Activated CD4-positive, alpha-beta memory T cell treated with anti-CD3 and anti-CD28 coated beads for 36 hours (primary cell): ENCODE measurements at places on chromosomes 6 and 20.

DNA sequence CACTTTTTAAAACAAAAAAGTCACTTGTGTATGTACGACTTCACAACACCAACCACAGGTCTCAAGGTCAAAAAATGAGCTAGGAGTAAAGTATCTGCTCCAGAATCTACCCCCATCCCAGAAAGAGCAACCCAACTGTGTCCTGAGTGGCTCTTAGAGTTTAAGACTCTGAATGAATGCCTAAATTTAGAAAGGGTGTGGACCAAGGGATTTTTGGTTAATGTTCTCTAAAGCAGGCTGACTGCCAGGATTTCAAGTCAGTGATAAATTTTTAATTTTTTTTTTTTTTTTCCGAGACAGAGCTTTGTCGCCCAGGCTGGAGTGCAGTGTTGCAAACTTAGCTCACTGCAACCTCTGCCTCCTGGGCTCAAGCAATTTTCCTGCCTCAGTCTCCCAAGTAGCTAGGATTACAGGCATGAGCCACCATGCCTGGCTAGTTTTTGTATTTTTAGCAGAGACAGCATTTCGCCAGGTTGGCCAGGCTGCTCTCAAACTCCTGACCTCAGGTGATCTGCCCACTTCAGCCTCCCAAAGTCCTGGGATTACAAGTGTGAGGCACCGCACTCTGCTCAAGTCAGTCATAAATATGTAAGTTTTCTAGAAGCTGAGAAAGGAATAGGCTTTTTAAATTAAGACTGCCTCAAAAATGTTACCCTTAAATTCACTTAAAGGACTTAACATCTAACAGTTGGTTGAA is 20.2 kb downstream of the STAU1 start:
- no peak for DNase-seq

GRCh38 chr6:142693441-142693840 is 251.5 kb downstream of the HIVEP2 start:
- DNase-seq = no peak

DNA sequence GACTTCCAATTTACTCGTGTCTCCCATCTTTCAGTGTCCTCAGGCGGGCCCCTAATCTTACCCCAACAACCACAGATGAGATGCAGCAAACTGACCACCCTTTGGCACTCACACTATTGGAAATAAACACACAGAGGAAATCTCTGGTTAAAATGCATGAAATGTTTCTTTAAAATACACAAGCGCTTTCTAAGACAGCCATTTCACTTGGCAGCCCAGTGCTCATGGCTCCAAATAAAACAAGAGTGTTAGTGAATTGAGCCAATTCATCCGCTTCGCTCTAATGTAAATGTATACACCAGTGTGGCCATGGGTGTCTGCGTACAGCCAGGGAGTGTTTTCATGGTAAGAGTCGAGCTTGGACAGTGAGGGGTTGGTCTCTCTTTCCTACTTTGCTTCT is 282.9 kb downstream of the CLIC5 start:
- no peak for DNase-seq

DNA sequence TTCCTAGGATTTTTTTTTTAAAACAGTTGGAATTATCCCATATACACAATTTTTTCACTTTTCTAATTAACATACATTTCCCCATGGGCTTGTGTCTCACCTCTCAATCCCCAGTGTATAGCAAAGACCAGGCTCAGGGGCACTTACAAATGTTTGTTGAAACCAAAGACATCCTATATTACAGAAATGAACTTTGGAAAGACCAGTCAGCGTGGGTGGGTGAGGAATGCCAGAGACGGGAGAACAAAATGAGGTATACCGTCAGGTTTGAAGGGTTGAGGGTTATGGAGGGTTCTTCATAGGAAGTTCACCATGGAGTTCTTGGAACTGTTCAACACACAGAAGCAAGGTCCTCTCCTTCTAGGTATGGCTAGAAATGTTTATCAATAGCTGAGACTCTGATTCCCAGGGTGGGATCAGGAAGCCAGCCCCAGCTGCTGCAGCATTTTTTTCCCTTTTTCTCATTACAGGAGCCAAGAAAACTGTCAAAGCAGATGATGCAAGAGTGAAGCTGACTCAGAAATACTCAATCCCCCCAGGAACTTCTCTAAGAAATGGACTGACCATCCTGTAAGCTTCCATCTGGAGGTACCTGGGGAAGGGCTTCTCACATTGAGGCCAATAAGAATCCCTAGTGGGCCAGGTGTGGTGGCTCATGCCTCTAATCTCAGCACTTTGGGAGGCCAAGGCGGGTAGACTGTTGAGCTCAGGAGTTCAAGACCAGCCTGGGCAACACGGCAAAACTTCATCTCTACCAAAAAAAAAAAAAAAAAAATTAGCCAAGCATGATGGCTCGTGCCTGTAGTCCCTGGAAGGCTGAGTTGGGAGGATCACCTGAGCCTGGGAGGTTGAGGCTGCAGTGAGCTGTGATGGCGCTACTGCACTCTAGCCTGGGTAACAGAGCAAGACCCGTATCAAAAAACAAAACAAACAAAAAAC is 15.9 kb upstream of the TBC1D20 start:
- DNase-seq = no peak

DNA sequence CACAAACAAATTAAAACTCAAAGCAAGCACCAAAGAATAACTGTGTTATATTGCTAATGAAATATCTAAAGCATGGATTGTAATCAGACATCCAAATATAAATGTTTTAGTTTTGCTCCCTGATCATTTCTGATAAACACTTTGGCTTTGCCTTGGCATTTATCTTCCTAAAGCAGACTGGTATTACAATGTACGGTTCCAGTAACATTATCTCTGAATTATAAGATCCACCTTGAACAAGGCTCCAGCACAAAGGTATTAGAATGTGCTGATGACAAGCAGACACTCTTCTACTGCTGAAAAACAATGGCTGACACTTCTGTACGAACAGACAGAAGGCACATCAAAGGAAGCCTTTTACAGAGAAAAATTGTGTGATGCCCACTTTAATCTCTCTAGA is 74.6 kb downstream of the INSM1 start:
- DNase-seq = no peak

DNA sequence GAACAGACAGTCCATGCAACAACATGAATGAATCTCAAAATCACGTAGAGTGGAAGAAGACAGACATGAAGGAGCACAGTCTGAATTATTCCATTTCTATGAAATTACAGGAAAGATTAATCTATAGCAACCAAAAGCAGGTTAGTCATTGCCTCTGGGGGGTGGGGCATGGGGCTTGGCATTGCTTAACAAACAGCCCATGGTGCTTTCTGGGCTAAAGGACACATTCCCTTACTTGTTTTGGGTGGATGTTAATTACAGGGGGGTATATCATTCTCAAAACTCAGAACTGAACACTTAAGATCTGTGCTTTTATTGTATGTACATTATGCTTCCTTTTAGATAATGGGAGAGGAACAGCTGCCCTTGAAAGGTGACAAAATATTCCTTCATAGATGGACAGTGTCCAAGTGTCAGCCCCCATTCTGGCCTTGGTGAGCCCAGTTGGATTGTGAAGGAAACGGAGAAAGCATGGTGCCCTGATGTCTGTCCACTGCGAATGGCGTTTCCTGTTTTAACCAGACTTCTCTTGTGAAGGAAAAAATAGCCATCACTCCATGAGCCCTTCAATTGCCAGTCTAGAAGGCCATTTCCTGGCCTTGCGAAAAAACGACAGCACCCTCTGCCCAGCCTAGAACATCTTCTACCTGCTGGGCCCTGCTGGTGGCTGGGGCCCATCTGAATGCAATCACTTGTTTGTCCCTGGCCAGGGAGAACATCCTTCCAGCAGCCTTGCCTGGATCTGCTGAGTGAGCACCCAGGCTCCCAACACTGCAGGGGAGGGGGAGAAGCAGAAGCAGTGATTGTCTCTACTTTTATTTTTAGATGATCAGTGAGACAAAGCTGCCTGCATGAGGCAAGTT is 179.7 kb downstream of the BCAS1 start:
- DNase-seq = no peak

GRCh38 chr6:101689156-101689555 is 295.6 kb downstream of the GRIK2 start:
- DNase-seq = no peak

- no peak for DNase-seq
Measured at GRCh38 chr6:84752118-84752850, 12.1 kb downstream of the TBX18 start.

DNA sequence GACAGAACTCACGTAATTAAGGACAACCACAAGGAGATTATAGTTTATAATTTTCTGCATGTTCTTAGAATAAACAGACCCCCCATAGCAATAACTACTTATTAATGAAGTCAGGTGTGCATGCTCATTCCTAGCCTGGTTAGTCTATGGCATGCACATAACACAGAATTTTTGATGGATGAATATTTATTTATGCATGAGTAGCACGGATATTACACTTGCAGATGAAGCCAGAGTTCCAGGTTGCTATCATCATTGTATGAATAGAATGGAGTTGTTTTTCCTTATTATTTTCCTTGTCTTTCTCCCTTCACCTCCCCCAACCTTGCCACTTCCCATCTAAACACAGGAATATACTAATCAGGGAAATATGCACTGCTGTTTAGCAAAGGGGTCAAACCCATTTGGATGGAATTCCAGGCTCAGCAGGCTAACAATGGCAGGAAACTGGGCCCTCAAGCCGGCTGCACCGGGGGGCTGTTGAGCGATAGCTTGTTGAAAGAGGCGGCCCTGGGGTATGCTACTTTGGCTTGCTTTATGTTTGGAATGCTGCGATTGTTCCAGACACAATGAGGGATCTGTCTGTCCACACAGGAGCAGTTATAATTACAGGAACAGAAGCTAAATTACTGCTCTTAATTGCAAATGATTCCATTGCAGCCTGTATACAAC is 112.6 kb downstream of the TMEM170B start:
- no peak for DNase-seq

DNA sequence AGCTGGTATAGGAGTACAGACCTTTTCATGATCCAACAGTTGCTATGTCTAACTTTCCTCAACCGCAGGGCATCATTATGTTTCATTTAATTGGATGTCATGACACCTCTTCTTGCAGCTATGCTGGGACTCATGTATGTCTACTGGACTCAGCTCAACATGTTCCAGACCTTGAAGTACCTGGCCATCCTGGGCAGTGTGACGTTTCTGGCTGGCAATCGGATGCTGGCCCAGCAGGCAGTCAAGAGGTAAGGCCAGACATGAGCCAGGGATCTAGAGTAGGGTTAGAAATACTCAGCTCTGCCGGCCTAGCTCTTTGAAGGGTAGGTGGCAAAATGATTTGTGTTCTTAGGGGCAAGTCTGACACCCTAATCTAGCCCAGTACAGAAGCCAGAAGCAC is 25.2 kb downstream of the GHRH start:
- no peak for DNase-seq

- DNase-seq = no peak
Measured at GRCh38 chr6:163866192-163866591, 451.7 kb downstream of the QKI start.

GRCh38 chr6:146590492-146590891 is 8.3 kb upstream of the ADGB start:
- DNase-seq = no peak

DNA sequence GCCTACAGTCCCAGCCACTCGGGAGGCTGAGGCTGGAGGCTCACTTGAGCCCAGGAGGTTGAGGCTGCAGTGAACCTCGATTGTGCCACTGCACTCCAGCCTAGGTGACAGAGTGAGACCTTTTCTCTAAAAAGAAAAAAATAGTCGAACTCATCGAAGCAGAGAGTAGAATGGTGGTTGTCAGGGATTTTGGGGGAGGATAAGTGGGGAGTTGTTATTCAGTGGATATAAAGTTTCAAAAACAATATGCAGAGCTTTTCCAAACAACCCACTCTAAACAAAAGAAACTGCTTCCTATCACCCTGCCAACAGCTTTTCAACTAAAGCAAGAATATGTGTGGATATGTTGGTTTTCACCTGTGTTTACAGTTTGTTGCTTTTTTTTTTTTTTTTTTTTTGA is 11.6 kb upstream of the MAK start:
- DNase-seq = no peak

DNA sequence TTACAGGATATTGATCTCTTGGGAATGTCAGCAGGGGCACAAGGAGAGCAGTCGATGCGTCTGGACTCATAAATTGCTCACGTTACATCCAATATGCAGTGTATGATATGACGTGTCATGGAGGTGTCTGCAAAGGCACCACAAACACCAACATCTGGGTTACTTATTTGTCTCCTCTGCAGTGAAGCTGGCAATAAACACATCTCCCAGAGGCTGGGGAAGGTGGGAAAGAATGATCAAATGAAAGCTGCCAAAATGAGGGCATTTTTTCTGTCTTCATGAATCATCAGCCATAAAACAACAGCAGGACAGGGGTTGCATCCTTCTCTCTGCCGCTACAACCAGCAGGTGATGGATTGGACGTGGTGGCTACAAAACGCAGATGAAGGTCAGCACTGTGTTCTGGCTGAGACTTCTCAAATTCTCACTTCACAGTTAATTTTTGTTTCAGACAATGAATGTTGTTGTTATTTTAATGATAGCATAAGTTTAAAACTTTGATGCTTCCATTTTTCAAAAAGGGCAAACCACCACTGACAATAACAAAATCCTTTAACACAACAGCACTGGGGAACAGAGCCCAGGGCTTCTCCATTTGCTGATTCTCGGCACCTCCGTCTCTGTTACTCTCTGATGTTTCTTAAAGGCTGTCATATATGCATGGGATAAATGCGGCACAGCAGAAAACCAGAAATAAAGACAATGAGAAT is 47.5 kb downstream of the ERMARD start:
- no peak for DNase-seq

- DNase-seq = no peak
Measured at GRCh38 chr6:159739341-159739740, 12.0 kb downstream of the WTAP start.

- DNase-seq = peak; percentile 20
Measured at GRCh38 chr6:96760153-96760687, 77.1 kb downstream of the GPR63 start.

DNA sequence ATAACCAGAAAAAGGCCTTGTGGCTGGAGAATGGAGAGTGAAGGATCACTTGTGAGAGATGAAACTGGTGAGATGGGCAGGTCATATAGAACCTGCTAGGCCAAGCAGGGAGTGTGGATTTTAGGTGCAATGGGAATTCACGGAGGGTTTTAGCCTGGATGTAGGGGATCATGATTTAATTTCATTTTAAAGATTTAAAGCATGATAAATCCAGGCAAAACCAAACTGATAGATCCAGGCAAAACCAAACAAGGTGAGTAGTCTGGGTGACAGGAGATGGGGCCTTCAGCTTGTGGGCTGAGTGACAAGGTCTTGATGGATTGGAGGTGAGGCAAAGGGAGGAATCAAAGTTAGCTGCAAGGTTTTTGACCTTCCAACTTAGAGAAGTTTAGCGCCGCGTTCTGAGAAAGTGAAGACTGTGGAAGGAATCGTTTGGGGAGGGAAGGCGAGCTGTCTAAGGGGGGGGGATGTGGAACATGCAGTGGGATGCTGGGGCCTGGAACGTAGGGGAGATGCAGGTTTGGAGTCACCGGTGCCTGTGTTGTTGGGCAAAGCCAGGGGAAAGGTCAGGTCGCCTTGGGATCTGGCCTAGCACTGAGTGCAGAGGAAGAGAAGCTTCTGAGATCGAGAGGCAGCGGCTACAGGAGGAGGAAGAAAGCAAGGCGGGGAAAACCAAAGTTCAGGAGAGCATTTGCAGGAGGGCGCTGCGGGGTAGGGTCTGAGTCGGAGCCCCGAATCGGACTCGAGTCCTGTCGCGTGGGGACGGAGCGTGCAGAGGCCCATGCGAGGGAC is 1.3 kb upstream of the PLCG1 start:
- DNase-seq = no peak
